T-helper 17 cell (primary cell): ENCODE measurements at places on chromosomes 11 and 22.

DNA sequence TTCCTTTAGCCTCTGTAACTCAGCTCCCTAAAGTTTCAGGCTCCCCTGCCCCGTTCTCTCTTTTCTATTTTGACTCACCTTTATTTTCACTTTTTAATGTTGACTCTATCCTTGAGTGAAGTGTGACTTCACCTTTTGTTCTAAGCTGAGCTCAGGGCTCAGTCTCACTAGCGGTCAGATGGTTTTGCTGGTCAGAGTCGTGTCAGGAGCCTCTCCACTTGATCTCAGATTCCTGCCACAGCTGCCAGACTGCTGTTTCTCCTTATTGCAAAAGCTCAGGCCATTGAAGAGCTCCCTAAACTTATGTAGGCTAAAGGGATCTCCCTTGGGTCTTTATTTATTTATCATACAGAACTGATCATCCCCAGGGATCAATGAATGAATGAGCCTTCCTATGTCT is 13.7 kb upstream of the POU2AF2 start:
- no peak for DNase-seq

DNA sequence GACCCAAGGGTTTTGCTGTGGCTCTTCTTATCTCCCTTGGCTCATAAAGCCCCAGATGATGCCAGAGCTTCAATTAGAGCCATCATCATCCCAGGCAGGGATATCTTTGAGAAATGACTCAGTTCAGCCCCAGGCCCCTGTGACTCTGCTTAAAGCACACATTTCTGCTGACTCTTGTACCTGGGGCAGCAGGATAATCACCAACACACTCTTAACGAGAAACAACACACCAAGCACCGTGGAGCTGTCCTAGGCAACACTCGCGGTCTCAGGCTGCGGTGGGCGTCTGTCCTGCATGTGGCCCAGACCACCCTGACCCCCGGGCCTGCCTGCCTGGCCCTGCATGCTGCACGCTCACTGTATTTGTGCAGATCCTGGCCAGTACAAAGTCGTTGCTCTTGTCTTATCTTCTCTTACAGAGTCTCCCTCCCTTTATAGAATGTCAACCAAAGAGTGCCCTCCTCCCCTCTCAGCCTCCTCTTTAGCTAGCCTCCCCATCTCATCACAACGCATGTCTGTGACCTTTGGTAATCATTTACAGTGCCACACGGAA is 114.2 kb upstream of the PARVA start:
- no peak for DNase-seq

DNA sequence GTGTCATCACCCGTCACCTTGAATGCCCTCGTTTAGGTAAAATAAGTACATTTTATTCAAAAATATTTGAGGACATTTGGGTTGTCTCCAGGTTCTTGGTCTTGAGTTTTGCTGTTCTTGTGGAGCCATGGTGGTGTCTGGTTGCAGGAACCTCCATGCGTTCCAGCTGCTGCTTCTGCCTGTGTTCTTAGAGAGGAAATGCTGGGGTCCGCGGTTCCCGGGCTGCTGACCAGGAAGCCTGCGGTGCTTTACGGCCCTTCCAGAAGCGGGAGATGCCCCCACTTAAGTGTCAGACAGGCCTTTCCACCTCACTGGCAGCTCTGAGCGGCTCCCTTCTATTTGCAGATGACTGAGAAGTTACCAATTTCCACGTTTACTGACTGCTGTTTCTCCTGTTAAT is 66.8 kb downstream of the LRP5 start:
- DNase-seq: no peak

DNA sequence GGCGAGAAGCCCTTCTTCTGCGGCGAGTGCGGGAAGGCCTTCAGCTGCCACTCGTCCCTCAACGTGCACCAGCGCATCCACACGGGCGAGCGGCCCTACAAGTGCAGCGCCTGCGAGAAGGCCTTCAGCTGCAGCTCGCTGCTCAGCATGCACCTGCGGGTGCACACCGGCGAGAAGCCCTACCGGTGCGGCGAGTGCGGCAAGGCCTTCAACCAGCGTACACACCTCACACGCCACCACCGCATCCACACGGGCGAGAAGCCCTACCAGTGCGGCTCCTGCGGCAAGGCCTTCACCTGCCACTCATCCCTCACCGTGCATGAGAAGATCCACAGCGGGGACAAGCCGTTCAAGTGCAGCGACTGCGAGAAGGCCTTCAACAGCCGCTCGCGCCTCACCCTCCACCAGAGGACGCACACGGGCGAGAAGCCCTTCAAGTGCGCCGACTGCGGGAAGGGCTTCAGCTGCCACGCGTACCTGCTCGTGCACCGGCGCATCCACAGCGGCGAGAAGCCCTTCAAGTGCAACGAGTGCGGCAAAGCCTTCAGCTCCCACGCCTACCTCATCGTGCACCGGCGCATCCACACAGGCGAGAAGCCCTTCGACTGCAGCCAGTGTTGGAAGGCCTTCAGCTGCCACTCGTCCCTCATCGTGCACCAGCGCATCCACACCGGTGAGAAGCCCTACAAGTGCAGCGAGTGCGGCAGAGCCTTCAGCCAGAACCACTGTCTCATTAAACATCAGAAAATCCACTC is 12.2 kb downstream of the ZNF74 start:
- no peak for DNase-seq

GRCh38 chr22:22463855-22464540 is 44.5 kb downstream of the ZNF280B start:
- no peak for DNase-seq

GRCh38 chr11:64841592-64842365 is 2.7 kb downstream of the CDC42BPG start:
- no peak for DNase-seq

GRCh38 chr11:31882951-31883392 is 71.8 kb upstream of the PAX6 start:
- DNase-seq: no peak

- DNase-seq: no peak
Observed at GRCh38 chr11:44143987-44144909, 48.8 kb downstream of the EXT2 start.

- DNase-seq: no peak
Observed at GRCh38 chr11:131365329-131365930, 5.0 kb upstream of the NTM start.

GRCh38 chr11:64340671-64341335 is 799 bp downstream of the CCDC88B start:
- DNase-seq: peak; percentile 69

DNA sequence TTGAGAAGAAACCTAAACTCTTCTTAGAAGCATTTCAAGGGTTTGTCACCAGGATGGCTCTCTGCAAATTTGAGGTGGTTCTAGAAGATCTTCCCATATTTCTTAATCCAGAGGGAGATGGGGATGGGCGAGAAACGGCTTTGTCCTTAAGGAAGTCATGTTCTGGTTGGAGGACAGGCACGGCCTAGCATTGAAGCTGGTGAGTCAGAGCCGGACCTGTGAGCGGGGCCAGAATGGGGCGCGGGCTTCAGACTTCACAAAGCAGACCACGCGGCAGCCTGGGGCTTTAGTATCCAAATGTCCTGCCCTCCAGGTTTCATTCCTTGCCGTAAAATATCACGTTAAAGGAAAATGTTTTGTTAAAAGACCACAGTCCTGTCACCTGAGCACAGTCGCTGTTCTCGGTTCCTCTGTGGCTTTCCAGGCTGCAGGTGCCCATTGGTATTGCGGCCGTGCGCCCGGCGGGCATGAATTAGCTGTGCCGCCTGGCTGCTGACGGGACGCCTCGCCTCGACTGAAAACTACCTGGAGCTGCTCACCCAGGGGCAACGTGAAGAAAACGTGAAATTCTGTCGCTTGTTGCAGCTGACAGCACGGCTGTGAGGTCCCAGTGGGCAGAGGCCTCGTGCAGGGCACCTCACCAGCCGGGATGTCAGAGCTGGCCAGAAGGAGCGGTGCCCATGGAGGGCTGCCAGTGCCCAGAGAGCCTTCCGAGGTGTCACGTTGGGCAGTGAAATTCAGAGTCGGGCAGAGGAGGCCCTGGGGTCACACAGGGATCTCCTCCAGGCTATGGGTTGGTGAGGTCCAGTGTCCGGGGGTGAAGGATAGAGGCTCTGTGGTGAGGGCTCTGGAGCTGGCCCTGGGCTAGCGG is 59.0 kb downstream of the LRP5 start:
- no peak for DNase-seq

DNA sequence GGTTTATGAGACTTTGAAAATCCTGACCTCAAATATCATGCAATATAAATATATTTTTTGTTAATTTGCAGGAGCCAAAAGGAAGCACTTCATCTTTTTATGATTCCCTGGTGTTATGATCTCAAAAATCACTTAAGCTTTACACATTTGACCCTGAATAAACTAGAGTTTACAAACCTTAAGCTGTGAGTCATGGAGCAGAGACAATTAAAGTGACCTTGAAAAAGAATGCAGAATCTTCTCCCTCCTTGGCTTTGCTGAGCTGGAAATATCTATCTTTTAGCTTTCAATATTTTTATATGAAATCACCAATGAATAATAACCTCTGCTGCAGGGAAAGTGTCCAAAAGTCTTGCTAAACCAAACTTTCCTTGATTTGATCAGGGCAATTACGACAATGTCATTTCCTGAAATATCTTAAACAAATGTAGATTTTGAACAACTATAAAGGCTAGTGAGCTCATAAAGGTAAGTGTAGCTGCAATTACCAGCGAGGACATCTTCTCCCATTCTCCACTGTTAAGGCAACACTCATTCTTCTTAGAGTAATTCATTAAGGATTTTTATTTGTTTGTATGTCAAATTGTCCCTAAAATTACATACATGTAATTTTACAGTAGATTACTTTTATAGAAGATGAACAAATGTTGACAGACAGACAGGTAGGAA is 747.0 kb upstream of the LUZP2 start:
- no peak for DNase-seq

GRCh38 chr11:122028036-122028435 is 88.0 kb downstream of the BLID start:
- DNase-seq: no peak

GRCh38 chr11:73195191-73196007 is 22.7 kb upstream of the P2RY2 start:
- no peak for DNase-seq

- no peak for DNase-seq
Observed at GRCh38 chr22:31577711-31578110, 81.4 kb downstream of the SFI1 start.

- DNase-seq: no peak
Observed at GRCh38 chr11:7974668-7975067, 9.4 kb upstream of the NLRP10 start.

DNA sequence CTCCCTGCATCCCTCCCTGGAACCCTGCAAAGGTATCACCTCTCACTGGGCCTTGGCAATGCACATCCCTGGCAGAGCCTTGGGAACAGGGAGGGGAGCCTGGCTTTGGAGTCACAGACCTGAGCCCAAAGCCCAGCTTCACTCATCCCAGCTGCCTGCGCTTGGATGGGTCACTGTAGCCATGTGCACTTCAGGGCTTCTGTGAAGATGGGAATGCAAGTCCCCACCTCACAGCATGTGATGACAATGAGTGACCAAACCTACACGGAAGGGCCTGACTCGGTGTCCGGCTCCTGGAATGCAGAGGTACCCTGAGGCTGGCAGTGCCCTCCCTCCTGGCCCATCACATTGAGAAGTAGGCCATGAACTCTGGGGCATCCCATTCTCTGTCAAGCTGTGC is 22.8 kb upstream of the BAIAP2L2 start:
- no peak for DNase-seq

DNA sequence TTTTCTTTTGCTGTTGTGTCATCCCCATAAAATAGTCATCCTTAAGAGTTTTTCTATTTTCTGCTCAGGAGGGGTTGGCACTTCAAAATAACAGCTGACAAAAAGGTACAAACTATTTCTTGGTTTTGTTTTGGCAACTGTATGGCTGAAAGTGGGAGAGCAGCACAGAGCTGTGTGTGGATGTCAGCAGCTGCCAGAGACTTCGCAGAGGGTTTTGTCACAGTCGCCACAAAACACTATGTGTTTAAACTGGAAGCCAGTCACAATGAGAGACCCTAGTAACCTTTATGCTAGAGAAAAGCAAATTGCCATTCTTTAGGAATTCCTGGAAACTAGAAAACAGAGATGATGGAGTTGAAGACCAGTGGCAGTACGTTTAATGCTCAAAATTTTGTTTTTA is 189.6 kb upstream of the CCDC90B start:
- no peak for DNase-seq

DNA sequence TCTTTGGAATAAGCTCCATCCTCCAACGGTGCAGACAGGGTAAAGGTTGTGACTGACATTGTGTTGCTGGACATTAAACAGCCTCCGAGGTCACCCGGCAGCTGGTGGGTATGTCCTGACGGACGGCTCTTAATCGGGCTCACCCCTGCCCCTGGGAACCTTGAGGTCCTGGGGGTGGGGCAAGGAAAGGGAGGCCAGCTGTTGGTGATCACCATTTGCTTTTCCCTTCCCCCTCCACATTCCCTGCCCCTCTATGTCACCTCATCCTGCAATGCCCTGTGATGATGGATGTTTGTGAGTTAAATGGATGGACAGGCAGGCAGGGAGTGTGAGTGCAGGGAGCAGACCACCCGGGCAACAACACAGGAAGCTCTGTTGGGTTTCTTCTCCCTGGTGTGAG is 26.3 kb downstream of the APLNR start:
- no peak for DNase-seq

DNA sequence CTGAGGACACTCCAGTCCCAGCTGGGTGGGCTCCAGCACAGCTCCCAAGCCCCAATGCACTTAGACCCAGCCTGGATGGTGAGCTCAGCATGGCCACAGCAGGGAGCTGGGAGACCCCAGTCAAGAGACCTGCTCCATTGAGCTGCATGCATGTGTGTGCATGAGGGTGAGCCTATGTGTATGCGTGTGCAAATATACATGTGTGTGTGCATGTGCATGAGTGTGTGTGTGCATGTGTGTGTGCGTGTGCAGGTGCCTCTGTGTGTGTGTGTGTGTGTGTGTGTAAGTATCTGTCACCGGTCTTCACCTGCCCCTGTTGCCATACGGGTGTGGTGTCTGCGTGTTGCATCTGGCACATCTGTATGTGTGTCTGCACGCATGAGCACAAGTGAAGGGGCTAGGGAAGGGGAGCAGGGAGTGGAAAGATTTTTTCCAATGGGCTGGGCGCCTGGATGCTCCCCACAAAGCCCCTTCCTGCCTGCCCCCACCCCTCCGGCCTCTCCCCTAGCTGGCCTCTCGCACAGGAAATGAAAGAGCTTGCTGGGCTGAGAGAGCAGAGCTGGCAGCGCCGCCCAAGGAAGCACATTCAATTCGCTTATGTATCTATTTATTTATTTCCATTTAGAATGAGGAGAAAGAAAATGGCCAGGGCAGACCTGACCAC is 4.1 kb downstream of the TSPAN32 start:
- DNase-seq: no peak

DNA sequence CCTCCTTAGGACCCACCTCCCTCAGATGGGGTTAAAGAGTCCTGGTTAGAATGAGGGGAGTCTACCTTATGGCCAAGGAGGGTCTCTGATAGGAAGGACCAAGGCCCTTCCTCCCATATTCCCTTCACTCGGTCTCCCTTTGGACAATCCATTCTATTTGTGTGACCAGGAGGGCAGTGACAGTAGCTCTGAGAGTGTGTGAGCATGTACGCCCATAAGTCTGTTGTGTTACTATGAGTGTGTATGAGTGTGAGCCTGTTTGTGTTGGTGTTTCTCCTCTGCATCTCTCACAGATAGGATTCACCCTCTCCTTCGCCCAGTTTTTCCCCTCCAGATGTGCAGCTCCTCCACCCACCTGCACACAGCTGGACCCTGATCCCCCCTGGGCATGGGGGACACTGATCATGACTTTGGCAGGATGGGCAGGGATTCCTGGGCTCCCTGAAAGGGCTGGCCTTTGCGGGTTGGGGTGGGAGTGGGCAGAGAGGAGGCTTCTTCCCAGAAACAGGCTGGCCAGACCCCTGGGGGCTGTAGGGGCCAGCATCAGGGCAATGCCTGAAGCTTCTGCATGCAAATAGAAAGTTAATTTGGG is 14.5 kb downstream of the PHLDB1 start:
- DNase-seq: no peak
